ENCODE measurements at places on chromosomes 1 and 21. TPM values are rescaled to one million over a fixed set of nuclear protein-coding genes. Genes with fewer than 3 reads are reported as not detected.

SLAMF1 gene
- not detected for total RNA-seq

CYYR1 gene
- total RNA-seq, result not detected

TEX38 gene
- not detected for total RNA-seq

SH2D1B gene
- not detected for total RNA-seq

KMO gene
- not detected for total RNA-seq

RBM11 gene
- not detected for total RNA-seq

IPO9 gene
- 12.8 TPM for total RNA-seq

NBPF9 gene
- total RNA-seq, result 12.1 TPM

VTCN1 gene
- not detected for total RNA-seq

LINGO4 gene
- not detected for total RNA-seq

AMY2B gene
- total RNA-seq, result 2.7 TPM

SIKE1 gene
- 65.8 TPM for total RNA-seq

OVAAL gene
- not detected for total RNA-seq

ZMYND12 gene
- 0.28 TPM for total RNA-seq

IL20 gene
- total RNA-seq, result not detected

LRRC39 gene
- 0.46 TPM for total RNA-seq

RASAL2 gene
- 12.1 TPM for total RNA-seq

FAM43B gene
- not detected for total RNA-seq

CASQ2 gene
- total RNA-seq, result under 0.01 TPM

RCSD1 gene
- total RNA-seq, result not detected

NHLH1 gene
- under 0.01 TPM for total RNA-seq

FCRL6 gene
- total RNA-seq, result not detected

S100A7 gene
- total RNA-seq, result not detected

IQCC gene
- total RNA-seq, result 1.0 TPM

ZBTB40 gene
- total RNA-seq, result 9.7 TPM

ZP4 gene
- total RNA-seq, result not detected

All from smooth muscle cell of bladder (primary cell).